Adrenal gland (tissue), 19 donors: ENCODE measurements at places on chromosomes 1 and 21. TPM values are rescaled to one million over a fixed set of nuclear protein-coding genes. Genes with fewer than 3 reads are reported as not detected.

DNA sequence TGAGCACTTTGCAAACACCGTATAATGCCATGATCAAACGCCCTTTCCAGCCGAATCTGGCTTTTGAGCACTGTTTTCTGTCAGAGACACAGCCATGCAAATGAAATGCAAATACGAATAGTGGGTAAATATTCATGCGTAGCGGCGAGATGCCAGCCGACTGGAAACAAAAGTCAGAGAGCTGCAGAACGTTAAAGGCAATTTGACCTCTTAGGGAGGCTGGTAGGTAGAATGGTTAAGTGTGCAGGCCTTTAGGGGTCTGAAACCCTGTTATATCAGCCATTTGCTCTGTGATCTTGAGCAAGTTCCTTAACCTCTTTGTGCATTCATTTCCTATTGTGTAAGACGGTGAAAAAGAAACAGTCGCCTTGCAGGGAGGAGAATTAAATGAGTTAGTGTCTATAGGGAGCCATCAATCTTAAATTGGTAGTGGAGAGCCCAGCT, 6.5 kb upstream of the SDHB start:
- no peak for DNase-seq

GRCh38 chr1:194717334-194717733, 1530.9 kb upstream of the B3GALT2 start:
- no peak for DNase-seq

DNA sequence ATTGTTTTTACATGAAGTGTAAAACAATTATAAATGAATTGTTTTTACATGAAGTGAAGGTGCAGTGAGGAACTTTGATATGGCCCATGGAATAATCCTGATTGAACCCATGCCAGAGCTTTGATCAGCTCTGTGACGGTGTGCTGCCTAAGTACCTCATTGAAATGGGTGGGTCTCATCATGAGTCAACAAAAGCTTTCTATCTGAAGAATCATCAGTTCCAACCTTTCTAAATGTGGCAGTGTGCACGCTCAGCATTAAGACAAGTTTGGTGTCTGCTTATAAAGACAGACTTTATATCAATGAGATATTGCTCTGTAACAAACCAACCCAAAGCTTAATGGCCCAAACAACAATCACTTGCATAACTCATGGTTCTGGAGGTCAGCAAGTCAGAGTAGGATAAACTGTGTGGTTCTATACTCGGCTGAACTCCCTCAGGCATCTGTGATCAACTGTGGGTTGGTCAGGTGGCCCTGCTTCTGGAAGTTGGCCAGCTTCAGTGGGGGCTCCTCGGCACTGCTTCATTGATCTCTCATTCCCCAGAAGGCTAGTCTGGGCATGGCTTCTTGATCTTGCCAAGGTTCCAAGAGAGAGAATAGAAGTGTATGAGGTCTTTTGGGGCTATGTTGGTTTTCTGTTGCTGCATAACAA, 258.0 kb downstream of the LTN1 start:
- no peak for DNase-seq

DNA sequence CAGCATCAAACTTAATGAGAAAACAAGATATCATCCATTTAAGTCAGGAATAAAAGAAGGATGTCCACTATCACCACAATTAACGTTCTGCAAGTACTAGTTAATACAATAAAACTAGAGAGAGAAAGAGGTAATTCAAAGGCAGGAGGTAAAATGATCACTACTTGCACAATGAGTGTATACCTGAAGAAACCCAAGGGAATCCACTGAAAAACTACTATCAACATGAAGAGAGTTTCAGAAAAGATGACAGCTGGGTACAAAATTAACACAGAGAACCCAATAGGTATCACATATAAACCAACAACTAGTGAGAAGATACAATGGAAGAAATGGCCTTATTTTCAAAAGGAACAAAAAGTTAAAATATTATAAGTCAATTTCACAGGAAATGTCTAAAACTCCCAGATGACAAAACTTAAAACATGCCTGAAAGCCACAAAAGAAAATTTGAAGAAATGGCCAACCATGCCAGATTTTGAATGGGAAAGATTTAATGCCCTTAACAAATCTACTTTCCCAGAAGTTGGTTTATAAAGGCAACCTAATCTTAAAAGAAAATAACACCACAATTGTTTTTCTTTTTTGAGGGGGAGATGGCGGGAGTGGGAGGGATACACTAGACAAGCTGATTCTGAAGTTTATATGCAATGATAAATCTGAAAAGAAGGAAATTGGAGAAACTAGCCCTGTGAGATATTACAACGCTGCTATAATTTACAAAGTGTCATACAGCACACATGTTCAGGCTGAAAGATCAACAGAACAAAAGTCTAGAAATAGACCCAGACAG, 17.8 kb downstream of the VPS26C start:
- no peak for DNase-seq

DNA sequence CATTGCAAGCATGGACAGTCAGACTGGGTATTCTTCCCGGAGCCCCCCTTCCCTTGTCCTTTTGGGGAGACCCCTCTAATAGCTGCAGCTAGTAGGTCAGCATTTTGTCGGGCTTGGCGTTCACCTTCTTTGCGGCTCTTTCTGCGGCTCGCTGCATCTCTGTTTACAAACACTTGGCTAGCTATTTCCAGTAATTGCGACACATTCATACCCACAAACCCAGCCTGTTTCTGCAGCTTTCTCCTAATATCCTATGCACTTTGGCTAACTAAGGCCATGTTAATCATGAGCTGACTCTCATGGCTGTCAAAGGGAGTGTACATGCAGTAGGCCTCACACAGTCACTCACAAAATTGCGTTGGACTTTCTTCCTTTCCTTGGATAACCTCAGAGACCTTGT, 716.4 kb downstream of the AMY1C start:
- no peak for DNase-seq

DNA sequence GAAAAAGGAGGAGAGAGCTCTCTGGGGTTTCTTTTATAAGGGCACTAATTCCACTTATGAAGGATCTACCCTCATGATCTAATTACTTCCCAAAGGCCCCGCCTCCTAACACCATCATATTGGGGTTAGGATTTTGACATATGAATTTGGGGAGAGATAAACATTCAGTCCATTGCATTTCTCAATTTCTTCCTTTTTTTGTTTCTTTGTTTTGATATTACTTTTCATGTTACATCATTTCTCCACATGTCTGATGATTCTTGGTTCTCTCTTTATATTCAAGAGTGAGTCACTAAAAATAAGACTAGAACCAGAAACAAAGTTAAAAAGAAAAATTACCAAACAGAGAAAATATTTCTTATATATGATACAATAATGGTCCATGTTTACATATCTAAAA, 63.2 kb upstream of the DUSP10 start:
- DNase-seq = no peak

DNA sequence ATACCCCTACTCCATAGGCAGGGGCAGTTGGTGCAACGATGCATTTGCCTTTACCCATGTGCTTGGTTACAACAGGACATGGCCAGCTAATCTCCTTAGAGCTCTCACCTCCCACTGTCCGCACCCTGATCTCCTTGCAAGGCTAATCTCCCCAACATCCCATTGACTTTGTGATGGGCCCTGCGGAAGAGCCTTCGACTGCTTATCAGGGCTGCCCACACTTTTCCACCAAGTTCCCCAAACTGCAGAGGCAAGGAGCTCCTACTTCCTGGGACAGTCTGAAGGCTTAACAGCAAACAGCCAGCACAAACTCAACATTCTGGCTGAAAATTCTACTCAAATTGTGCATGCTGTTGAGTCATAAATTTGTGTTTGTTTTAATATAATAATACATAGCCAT, 36.0 kb downstream of the C1orf94 start:
- no peak for DNase-seq

DNA sequence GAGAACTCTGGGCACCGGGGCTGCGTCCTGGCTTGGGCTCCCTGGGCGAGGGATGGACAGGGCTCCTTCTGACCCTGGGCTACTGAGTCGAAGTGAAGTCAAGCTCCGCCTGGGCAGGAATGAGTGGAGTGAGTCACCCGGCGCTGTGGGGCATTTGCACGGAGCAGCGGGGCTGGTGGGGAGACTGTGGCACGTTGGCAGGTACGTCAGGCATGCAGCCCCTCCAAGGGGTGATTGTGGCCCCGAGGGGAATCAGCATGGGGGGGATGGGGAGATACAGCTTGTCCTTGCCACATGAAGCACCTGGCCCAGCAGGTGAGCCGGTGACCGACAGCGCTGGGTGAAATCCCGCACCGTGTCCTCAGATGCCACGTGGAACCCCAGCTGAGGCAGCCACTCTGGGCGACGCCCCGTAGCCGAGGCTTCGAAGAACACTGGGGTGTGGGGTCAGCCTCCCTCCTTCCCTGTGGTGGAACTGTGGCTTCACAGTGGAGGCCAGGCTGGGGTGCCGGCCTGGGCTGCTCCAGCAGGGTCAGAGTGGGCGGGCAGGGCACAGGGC, 62.3 kb downstream of the COL18A1 start:
- DNase-seq = no peak

- no peak for DNase-seq
These were observed 249.7 kb downstream of the C1orf94 start for GRCh38 chr1:34426325-34426896.

GRCh38 chr21:42704861-42705260, 51.4 kb downstream of the PDE9A start:
- no peak for DNase-seq

- DNase-seq = no peak
These were observed 64.7 kb downstream of the VPS26C start for GRCh38 chr21:37202221-37203110.

- DNase-seq = no peak
These were observed 147.6 kb downstream of the ADSS2 start for GRCh38 chr1:244304156-244304555.

GRCh38 chr1:63628607-63629006, 35.4 kb downstream of the PGM1 start:
- no peak for DNase-seq

GRCh38 chr1:14687147-14687546, 88.7 kb downstream of the KAZN start:
- DNase-seq = no peak

DNA sequence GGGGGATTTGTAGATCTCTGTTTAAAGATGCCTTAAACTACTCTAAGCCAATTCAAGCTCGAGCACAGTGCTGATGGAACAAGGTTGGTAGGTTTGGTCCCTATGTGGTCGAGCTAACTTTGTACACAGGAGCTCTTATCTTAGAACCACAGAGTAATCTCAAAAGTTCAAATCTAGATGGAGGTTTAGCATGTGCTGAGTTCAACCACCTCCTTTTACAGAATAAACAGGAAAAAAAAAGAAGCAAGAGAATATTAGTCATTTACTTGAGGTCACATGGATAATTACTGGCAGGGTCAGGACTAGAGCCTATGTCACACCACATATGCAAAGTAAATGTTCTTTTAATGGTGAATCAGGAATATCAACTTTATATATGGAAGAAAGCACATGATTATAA, 86.2 kb downstream of the DTL start:
- DNase-seq = no peak

DNA sequence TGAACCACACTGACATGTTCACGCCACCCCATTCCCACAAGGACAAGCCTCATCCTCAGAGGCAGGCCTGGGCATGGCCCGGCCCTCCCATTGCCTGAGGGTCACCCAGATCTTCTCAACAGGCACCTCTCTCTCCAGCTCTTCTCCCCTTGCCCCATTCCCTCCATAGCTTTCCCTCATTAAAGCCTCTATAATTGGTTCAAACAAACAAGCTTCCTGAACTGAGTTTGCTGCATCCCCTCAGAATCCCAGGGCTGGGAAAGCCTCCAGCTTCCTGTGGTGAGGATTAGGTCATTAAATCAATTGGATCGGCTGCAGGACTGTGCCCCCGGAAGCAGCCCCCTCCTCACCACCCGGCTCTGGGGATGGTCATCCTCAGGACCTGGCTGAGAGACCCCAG, 18.9 kb downstream of the CTNNBIP1 start:
- no peak for DNase-seq

GRCh38 chr1:155725142-155725541, 36.3 kb downstream of the DAP3 start:
- no peak for DNase-seq

GRCh38 chr1:214997685-214998084, 84.9 kb upstream of the KCNK2 start:
- no peak for DNase-seq

GRCh38 chr1:93977598-93977945, 68.3 kb upstream of the GCLM start:
- no peak for DNase-seq

DNA sequence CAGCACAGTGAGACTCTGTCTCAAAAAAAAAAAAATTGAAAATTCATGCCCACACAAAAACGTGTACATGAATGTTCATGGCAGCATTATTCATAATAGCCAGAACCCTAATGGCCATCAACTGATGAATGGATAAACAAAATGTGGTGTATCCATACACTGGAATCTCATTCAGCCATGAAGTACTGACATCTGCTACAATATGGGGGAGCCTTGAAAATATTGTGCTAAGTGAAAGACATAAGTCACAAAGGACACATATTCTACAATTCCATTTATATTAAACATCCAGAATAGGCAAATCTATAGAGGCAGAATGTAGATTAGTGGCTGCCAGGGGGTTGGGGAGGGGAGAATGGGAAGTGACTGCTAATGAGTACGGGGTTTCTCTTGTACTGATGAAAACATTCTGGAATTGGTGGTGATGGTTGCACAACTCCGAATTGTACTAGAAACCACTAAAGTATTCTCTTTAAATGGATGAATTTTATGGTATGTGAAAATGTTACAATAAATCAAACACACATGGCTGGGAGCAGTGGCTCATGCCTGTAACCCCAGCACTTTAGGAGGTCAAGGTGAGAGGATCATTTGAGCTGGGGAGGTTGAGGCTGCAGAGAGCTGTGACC, 33.0 kb upstream of the KCNN3 start:
- DNase-seq = no peak

- no peak for DNase-seq
These were observed 119.4 kb downstream of the AKT3 start for GRCh38 chr1:243730487-243731150.

TMCC2 gene
- 33.2 TPM for total RNA-seq

UTS2 gene
- total RNA-seq = 54.3 TPM

FCRL1 gene
- not detected for total RNA-seq

FAM151A gene
- not detected for total RNA-seq

HPCAL4 gene
- total RNA-seq = 0.42 TPM

NPPA gene
- total RNA-seq = not detected

OPTC gene
- not detected for total RNA-seq

RIIAD1 gene
- total RNA-seq = 5.0 TPM

CHIA gene
- total RNA-seq = 0.19 TPM

GBP6 gene
- not detected for total RNA-seq

YRDC gene
- total RNA-seq = 10.0 TPM

ALX3 gene
- total RNA-seq = not detected

VPS72 gene
- total RNA-seq = 51.5 TPM

DNAJC28 gene
- 3.3 TPM for total RNA-seq

GABRD gene
- total RNA-seq = 2.4 TPM

LEMD1 gene
- total RNA-seq = not detected

DNAJC8 gene
- 64.4 TPM for total RNA-seq

F13B gene
- total RNA-seq = not detected
